ENCODE measurements at places on chromosomes 2 and 18.

- no peak for DNase-seq
Measured at GRCh38 chr2:84450288-84451227, 8.5 kb downstream of the SUCLG1 start.

DNA sequence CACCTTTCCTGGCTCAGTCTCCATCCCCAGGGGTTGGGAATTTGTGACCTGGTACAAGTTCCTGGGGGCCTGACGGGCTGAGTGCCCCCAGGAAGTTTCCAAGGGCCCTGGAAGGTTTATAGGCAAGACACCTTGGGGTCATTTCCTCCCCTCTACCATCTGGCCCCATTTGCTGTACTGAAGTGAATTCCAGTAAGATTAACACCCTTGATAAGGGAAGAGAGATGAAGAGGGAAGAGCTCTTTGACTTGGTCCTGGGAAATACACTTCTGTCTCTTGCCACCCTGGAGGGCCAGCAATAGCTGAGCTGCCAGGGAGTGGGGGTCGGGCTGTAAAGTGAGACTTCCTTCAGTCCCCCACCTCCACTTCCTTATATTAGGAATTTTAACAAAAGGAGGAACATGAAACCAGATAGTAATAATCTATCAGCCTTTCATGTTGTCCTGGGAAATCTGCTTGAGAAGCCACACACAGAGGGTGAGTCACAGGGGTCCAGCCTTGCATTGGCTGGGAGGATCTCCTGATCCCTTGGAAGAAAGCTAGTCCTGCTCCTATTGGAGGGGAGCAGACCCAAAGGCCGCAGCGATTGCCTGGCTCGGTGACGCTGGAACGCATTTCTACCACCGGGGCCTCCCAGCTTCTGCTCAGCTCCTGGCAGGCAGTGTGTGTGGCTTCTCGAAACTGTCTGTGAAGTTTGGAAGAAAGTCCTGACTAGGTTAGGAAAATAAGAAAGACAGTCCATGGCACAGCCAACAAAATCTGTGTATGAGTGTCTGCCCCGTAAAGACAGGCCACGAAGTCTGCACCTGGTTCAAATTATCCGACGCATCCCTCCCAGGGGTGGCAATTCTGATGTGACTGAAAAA, 87.3 kb downstream of the ACAA2 start:
- no peak for DNase-seq

GRCh38 chr18:41790687-41791086, 164.3 kb upstream of the PIK3C3 start:
- DNase-seq: no peak

DNA sequence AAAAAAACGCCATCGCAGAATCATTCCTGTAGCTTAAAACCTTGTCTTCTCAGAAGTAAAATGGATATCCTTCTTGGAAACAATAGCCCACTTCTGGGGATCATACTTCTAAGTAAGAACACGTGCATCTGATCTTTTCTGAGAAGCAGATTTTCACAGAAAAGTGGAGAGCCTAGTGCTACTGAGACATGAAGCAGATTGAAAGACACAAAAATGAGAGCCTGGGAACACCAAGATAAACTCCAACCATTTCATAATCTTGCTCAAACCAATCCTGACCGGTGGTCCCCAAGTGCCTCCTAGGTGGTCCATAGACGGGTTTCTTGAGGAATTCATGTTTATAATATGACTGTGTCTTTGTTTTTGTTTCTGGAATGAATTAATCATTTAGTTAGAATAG, 191.2 kb downstream of the IRS1 start:
- DNase-seq: no peak

DNA sequence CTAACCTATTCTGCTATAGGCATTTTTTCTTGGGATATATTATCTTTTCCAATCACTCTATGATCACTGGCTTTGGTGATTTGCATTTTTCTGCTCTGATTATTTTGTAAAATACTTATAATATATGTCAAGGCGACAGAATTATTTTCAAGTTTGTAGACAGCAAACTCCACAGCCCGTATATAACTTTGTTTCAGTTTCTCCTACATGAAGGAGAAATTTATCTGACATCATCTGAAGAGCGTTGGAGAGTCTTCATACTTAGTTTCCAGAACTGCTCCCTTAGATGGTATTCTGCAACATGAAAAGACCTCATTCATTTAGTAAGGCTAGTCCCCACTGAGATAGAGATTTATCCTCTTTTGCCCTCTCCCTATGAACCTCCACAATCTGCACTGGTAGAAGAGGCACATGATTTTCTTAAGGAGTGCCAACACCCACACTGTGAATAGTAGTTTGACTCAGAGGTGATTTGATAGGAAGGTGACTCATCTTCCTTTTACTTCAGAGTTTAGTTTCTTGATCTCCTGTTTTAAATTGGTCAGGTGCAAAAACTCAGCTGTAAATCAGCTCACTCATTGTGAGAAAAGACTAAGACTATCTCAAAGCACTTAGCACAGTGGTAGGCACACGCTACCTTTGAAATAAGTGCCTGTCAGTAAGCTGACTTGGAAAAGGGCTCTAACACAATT, 1848.6 kb upstream of the CELF4 start:
- no peak for DNase-seq

DNA sequence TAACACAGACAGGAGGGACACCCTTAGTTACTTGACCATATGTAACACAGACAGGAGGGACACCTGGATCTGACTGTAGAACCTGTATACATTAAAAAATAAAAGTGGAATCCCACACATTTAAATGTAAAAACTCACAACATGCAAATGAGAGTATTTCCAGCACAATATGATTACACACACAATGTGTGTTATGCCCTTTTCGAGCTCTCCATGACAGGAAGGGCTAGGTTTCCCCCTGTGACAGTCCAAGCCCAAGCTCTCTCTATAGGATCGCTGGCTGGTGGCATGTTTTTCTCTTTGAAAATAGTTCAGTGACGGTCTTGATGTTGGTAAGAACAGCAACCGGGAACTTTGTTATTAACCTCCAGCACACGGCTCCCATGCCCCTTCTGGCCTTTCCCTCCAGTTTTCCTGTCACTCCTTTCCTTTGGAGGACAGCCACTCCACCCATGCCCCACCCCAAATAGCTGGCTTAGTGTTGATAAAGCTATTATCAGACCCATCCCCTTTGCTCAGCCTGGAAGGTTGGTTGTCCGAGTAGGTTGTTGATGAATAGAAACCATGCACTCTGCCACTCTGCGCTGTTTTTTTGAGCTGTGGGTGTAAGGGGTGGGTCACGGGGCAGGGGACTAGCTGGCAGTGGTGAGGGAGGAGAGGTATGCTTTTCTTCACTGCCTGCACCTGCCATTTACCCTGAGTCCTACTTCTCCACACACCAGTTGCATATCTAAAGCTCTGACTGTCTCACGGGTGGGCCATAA, 2.7 kb downstream of the RASGRP3 start:
- no peak for DNase-seq

- DNase-seq: no peak
Measured at GRCh38 chr2:226181909-226182308, 617.7 kb downstream of the IRS1 start.

- no peak for DNase-seq
Measured at GRCh38 chr2:152890736-152891135, 172.3 kb downstream of the ARL6IP6 start.

DNA sequence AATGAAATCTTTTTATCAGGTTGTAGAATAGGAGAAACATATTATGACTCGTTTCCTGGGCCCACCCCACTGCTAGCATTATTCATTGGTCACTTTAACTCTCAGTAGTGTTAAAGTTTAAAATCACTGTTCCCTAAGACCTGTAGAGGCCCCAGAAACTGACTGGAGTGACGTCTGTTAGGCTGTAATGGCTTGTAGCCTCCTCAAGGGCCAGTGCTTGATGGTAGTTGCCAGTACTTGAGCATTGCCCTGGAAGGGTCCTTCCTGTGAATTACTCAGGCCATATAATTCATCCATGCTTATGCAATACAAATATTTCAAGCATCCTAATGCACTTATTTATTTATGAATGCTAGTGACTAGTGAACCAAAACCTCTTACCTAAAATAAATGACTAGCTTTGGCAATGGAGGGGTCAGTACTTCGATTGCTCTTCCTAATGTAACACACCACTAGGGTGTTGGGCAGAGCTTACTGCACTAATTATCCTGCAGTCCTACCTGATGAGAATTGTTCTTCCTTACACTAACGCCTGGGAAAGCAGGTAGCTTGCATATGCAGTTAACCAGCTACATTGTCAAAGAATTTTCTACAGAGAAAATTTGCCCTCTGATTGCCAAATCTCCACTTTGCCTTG, 31.2 kb downstream of the ARHGAP25 start:
- DNase-seq: no peak

GRCh38 chr2:238657132-238658053, 190.5 kb upstream of the TWIST2 start:
- no peak for DNase-seq

DNA sequence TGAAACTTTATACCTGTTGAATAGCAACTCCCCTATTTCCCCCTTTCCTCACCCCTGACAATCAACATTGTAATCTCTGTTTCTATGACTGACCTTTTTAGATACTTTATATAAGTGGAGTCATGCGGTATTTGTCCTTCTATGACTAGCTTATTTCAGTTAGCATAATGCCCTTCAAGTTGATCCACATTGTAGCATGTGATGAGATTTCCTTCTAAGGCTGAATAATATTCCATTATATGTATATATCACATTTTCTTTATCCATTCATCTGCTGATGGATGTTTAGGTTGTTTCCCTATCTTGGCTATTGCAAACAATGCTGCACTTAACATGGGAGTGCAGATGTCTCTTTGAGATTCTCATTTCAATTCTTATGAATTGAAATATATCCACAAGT, 9.5 kb downstream of the FASTKD2 start:
- no peak for DNase-seq

- DNase-seq: no peak
Measured at GRCh38 chr2:38164881-38165280, 88.9 kb upstream of the CYP1B1 start.

- no peak for DNase-seq
Measured at GRCh38 chr18:22214731-22215528, 45.5 kb downstream of the GATA6 start.

GRCh38 chr2:172472446-172473033, 45.2 kb downstream of the ITGA6 start:
- DNase-seq: no peak

DNA sequence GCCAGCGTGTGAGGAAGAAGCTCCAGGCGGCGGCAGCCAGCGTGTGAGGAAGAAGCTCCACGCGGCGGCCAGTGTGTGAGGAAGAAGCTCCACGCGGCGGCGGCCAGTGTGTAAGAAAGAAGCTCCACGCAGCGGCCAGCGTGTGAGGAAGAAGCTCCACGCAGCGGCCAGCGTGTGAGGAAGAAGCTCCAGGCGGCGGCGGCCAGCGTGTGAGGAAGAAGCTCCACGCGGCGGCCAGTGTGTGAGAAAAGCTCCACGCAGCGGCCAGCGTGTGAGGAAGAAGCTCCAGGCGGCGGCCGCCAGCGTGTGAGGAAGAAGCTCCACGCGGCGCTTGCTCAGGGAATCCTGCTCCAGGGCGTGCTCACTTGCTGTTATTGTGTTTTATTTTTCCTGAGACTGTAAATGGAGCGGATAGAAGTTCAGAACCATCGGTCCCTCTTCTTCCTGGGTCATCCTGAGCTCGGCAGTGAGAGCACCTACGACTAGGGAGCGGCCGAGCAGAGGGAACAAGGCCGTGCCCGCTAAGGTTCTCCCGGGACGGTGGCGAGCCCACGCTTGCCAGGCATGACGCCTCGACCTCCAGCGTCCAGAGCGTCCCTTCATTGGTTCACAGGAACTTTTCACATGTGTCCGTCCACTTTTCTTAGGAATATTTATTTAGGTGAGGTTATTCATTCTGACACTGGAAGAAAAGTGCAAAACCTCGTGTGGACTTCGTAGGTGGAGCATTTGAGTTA, 94.2 kb downstream of the TMEM18 start:
- DNase-seq: no peak

DNA sequence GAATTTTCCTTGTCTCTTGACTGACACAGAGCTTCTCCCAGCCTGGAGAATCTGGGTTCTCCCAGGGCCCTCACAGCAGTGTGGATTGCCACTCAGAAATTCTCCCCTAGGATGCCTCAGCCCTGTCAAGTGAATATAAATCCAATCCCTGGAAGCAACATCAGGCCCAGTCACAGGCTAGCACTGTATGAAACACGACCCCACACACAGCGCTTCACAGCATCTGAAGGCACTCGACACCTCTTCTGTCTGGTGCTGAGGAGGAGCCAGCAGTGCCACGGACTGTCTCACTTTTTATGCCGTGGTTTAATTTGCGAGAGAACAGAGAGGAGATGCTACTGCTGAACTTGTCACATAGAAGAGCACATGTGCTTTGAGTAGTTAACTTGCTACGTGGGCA, 164.5 kb downstream of the NAPG start:
- DNase-seq: no peak

DNA sequence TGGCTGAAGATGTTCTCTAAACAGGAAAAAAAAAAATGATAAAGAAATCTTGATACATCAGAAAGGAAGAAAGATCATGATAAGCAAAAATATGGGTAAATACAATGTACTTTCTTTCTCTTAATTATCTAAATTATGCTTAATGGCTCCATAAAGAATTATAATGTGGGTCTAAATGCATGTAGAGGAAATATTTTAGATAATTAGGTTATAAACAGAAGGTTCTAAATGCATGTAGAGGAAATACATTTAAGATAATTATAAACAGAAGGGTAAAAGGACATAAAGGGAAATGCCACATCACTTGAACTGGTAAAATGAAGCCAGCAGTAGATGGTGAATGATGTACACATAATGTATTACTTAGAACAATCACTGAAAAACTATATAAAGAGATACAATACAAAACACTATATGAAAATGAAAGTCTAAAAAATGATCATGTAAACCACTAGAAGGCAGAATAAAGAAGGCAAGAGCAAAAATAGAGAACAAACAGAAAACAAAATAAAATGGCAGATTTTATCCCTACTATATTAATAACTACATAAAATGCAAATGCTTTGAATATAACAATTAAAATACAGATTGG, 308.4 kb upstream of the CDH2 start:
- no peak for DNase-seq

DNA sequence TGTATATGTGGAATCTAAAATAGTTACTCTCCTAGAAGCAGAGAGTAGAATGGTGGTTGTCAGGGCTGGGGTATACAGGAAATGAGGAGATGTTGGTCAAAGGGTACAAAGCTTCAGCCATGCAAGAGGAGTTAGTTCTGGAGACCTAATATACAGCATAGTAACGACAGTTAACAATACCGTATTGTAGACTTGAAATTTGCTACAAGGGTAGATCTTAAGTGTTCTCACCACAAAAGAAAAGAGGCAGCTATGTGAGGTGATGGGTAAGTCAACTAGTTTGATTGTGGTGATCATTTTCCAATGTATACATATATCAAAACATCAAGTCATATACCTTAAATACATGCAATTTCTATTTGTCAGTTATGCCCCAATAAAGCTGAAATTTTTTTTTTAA, 98.2 kb upstream of the CYP1B1 start:
- DNase-seq: no peak

GRCh38 chr2:209460151-209460761, 36.4 kb downstream of the MAP2 start:
- DNase-seq: no peak

DNA sequence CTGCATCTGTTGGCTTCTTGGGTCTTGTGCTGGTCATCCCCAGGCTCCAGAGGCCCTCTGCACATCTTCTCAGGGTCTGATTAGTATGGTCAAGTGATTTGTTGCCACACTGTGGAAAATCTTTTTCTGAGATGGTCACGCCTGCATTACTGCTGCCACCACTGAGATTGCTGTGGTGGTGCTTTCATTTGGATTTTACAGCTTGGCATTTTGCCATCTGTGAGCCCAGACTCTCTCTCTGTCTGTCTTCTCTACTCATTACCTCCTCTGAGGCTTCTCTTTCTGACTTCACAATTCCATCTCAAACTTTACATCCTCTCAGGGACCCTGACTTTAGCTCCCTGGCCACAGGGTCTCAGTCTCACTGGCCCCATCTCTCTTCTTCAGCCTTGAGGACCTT, 154.6 kb downstream of the LRRTM1 start:
- DNase-seq: no peak
